Stimulated activated CD4-positive, alpha-beta T cell treated with anti-CD3 and anti-CD28 coated beads, TNF-alpha, amount 100 ng/mL, for 24 hours (primary cell): ENCODE measurements at places on chromosomes 13 and 19.

DNA sequence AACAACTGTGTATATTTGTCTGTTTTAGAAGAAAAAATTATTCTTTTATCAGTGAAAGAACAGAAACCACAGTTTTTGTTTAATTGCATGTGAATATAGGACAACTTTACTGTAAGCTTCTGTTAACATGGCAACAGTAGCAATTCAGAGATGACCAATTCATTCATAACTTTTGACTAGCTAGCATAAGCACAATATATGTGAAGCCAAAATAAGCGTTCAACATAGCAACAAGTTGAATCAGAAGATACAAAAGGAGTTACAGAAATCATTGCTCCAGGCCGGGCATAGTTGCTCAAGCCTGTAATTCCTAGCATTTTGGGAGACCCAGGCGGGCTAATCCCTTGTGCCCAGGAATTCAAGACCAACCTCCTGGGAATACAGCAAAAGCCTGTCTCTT is 197.1 kb upstream of the GPC6 start:
- no peak for DNase-seq

- no peak for DNase-seq
These were observed 26.6 kb upstream of the KBTBD6 start for GRCh38 chr13:41159174-41159573.

DNA sequence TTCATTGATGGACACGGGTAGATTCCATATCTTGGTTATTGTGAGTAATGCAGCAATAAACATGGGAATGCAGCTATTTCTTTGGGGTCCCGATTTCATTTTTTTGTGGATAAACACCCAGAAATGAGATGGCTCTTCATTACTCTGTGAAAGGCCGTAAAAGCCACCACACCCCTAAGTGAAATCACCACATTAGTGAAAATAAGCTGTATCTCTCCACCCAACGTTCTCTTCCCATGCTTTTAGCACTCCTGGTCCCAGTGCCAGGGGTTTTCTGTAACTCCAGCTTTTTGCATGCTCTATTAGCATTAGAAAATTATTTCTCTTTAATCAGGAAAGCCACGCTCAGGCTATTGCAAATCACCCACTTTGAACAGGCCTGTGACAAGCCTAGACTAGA is 15.8 kb downstream of the CHAMP1 start:
- no peak for DNase-seq

DNA sequence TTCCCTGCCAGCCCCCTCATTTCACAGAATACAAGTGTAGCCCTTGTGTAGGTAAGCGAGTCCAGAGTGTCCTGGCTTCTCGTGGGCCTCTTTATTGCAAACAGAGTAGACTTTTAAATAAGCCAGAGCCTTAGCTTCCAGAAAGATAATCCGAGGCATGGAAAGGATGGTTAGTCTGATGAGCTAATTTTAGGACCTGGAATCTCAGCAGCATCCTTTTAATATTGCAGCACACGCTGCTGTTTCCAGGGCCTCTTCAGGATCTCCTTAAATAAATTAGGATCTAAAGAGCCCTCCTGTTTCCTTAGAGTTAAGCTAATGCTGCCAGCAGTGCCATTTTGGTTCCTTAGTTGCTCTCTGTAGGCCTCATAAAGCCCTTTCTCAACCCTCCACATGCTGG is 99.2 kb downstream of the RFC3 start:
- no peak for DNase-seq

GRCh38 chr13:44703371-44703770 is 127.2 kb upstream of the TSC22D1 start:
- no peak for DNase-seq
